ENCODE measurements at places on chromosomes 1 and 21.

DNA sequence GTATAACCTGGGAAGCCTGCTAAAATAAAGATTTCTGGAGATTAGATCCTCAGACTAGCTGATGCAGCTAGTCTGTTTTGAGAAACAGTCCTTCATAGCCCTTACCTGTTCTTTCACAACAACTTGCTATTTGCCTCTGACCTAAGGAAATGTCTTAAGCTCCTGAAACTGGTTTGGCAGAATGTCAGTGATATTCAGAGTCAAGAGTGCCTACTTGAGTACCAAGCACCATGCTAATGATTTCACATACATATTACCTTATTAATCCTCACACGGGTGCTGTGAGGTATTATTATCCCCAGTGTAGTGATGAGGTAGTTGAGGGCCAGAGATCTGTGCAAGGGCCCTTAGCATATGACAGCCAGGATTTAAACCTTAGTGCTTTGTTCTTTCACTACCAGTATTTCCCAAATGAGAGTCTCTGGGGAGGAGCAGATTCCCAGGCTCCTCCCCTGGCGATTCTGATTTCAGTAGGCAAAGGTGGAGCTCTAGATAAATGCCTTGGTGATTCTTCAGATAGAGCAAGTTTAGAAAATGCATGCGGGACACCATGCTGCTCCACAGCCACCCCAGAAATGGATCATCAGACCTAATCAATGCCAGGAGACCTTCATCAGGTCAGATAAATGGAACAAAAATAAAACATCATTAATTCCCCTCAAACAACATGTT, 47.4 kb upstream of the WNT2B start:
- no peak for DNase-seq

GRCh38 chr1:195878478-195878877, 729.8 kb downstream of the KCNT2 start:
- DNase-seq: no peak

- no peak for DNase-seq
Observed at GRCh38 chr1:169576935-169577331, 9.3 kb downstream of the F5 start.

- no peak for DNase-seq
Observed at GRCh38 chr1:12409681-12410080, 179.9 kb downstream of the VPS13D start.

- DNase-seq: peak; percentile 32
Observed at GRCh38 chr21:25970254-25970930, 200.2 kb downstream of the APP start.

GRCh38 chr1:3678361-3679097, 26.2 kb downstream of the TP73 start:
- DNase-seq: no peak

Data from suppressor macrophage treated with lipopolysaccharide for 1 hour (primary cell).